ENCODE measurements at places on chromosomes 11 and 22.

DNA sequence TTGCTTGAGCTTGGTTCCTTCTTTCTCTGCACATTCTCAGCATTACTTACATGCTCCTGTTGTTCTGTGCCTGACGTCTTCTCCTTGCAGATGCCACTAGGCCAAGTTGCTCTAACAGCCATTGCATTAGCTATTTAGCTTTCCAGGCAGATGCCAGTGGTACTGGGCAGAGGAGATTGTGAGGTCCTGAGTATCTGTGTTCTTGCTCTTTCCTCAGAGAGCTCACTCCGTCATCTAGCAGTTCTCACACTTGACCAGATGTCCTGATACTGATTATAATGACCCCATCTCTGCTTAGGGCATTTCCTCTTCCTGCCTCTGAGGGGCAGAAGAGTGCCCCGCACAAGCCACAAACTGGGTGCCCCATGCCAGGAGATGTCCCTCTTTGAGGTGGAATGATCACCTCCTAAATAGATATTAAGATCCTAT, 30.7 kb downstream of the ARHGAP1 start:
- DNase-seq = no peak

DNA sequence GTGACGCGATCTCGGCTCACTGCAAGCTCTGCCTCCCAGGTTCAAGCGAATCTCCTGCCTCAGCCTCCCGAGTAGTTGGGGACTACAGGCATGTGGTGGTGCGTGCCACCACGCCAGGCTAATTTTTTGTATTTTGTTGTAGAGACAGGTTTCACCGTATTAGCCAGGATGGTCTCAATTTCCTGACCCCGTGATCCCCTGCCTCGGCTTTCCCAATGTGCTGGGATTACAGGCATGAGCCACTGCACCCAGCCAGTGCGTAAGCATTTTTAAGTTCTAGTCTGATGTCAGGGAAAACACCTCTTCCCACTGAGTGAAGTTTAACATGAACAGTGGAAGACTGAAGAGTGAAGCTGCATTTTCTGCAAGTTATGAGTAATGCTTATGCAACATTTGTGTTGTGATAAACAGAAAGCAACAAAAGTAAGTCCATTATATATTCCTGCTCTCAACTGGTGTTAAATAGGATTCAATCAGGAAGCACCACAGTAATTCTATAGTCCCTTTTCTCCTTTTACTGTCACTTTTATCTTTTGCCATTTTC, 1219.8 kb upstream of the RAG2 start:
- DNase-seq = no peak

DNA sequence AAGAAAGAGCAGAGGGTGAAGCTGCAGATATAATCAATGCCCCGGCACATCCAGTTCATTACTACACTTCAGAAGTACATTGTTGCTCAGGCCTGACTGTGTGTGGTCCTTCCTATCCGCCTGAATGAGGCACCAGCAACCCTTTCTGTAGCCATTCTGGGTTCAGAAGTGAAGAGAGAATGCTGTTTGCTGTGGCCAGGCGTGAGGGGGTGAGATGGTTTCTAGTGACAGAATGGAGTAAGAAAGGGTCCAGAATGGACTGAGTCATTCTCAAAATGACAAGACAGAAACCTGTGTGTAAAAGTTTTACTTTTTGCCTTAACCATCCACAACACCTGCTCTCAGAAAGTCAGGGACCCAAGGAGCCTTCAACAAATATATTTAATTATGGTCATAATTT, 334.8 kb downstream of the GUCY1A2 start:
- DNase-seq = no peak

GRCh38 chr22:38353142-38353629, 36.0 kb upstream of the CSNK1E start:
- peak; percentile 12 for DNase-seq

DNA sequence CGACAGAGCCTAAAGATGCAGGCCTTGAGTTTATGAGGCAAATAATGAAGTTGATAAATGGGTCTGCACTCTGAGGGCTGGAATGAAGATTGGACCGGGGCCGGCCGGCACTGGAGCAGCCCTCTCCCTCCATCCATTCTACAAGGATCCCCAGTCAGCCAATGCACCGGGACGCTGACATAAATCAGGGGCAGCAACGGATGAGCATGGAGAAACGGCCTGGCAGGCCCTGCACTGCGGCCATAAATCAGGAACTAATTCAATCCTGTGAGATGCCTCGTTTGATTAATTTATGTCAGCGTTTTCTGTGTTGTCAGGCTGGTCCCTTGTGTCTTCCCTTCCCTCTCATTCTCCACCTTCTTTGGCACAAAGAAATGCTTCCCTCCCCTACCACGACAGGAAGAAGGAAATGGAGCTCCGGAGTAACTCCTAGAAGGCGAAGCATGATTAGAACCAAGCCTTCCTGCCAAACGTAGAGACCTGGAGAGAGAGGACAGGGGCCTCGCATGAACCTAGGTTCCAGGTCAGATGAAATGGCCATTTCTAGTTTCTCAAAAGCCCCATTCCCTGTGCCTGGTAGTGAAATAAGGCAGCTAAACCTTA, 358.4 kb downstream of the OPCML start:
- DNase-seq = no peak

DNA sequence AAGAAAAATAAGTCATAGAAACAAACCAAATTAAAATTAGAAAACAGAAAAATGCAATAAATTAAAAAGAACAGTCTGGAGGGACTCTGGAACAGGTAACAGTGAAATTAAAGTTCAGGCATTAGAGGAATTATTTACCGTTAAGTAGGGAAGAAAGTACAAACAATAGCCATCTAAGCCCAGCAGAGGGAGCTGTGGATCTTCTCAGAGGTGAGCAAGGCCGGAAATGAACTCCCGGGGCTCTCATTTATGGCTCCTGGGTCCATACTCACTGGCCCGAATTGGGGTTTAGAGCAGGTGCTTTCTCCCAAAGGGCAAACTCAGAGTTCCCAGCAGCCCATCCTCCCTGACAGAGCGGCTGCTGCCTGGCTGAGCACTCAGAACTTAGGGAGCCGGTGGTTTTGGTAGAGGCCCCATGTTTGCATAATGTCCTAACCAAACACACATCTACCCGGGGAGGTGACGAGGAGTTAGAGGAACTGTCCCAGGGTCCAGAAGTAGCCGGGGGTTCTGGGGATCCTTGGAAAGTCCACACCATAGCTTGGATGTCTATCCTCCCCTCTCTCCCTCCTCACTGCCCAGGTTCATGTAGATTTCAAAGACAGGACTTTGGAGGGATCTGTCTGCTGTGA, 87.8 kb upstream of the VPREB1 start:
- DNase-seq = peak; percentile 12

DNA sequence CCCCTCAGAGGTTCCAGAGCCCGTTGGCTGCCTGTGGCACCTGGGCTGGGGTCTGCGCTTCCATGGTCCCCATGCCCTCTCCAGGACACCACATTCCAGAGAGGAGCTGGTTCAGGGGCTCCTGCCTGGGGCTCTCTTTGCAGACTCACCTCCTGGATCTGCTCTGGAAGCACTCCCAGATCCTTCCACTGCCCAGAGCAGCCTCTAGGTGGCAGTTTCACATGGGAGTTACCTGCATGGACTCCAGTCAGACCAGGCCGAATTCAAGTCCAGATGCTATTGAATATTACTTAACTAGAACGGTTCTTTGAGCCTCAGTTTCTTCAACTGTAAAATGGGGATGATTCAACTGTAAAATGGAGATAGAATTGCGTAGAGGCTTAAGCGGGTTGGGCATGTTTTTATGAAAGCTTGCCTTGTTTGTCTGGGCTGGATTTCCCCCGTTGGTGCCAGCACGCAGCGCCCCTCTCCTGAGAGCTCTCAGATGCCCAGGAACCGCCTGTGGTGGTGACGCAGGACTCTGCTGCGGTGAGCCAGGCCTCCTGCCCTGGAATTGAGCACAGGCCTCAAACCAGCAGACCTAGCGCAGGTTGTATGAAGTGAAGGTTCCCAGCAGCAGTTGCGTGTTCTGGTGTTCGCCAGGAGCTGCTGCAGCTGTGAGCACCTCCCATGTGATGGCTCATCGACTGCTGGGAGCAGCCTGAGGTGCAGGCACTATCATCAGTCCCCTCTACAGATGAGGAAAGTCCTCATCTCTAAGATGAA, 44.2 kb downstream of the LMO1 start:
- DNase-seq = no peak

- DNase-seq = no peak
These were observed 505.2 kb downstream of the NTM start for GRCh38 chr11:131875611-131876010.

DNA sequence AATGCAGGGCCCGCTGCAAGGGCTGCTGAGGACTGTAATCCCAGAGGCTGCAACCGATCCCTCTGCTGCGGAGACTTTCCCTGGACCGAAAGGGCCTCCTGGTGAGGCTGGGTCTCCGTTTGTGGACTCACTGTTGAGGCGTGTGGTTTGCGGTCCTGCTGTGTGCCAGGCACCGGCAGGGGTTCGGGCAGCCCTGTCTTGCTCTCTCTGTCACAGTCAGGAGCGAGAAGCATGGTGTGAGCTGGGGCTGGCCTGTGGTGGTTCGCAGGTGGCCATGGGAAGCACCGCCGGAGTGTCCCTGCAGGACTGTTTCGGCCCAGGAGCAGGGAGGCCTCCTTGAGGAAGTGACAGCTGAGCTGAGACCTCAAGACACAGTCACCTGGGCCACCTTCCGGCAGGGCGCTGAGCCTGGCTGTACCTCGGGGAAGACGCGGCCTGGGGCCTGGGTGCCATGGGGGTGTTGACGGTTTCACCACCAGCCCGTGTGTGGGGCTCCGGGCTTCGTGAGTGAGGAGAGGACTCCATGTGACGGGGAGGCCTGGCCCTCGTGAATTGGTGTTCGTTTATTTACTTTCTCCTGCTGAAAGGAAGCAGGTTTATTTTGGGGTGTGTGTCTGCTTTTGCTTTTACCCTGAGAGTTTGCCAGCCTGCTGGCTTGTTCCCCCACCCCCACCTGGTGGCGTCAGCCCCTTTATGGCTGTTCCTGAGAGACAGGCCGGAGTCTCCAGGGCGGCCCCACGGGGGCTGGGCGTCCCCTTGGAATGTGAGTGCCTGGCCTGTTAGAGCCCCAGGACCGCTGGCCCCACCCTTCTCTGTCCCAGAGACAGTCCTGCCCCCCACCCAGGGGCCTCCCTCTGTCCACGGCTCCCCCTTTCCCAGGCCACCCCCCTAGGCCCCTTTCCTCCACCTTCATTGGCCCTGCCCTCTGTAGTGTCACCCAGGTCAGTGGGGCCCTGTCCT, 122.5 kb downstream of the KCNQ1OT1 start:
- no peak for DNase-seq

GRCh38 chr11:108137212-108137611, 15.8 kb downstream of the ACAT1 start:
- DNase-seq = no peak

- no peak for DNase-seq
These were observed 375.0 kb downstream of the ETS1 start for GRCh38 chr11:128212324-128212723.

DNA sequence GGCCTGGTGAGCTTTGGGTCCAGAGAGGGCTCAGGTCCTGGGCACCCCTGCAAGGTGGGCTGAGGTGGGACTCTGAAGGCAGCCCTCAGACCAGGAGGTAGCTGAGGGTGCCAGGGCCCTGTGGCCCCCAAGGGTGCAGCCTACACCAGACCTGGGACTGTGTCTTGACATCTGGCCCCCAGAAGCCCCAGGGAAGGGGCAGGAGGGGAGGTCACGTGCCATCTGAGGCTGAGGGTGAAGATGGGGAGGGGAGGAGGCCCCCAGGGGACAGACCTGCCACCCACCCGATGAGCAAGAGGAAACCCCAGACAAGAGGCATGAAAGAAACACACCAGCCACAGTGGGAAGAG, 520.2 kb downstream of the BRD1 start:
- DNase-seq = no peak

DNA sequence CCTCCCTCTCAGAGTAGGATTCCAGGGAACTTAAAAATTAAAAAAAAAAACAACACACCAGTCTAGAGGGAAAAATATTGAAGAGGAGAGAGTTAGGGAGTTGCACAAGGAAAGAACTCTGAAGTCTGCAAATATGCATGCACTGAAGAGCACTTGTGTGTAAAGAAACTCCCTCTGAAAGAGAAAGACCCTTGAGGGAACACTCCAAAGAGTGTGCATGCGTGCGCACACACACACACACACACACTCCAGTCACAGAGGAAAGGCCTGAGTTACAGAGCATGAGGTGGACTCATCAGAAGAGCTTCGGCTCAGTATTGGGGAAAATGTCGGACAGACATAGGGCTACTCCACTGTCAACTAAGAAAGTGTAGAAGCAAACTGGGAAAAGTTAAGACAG, 30.1 kb downstream of the GGTLC2 start:
- no peak for DNase-seq

- no peak for DNase-seq
These were observed 202.2 kb downstream of the CEP164 start for GRCh38 chr11:117529816-117530215.

DNA sequence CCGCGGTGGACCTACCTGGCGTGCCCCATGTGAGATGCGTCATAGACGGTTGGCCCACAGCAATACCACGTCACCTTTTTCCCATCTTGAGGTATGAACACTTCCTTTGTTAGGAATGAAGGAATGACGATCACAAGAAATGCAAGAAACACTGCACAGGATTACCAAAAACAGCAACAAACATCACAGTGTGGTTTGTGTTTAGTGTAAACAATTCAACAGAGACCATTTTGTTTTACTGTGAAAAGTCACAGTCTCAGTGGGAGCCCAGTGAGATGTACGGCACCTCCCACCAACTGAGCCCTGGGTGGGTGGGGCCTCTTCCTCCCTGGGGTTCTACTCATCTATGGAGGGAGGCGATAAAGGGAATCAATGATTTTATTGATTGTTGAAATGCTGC, 16.3 kb downstream of the CARS1 start:
- DNase-seq = no peak

DNA sequence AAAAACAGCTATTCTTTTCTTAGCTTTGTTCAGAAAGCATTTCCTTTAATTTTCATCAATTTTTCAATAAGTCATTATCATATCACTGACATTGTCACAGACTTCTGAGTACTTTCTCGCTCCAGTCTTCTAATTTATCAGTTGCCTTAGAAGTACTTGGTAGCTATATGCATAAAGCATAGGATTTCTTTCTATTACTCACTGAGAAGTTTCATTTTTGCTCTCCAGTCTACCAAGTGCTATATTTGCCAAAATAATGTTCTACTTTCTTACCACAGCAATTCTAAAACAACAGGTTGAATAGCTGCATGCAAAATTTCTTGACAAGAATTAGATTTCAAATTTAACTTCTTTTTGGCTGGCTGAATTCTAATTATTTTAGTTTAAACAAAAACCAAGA, 116.3 kb downstream of the STK33 start:
- DNase-seq = no peak

GRCh38 chr11:33399421-33399820, 142.2 kb downstream of the HIPK3 start:
- DNase-seq = no peak

DNA sequence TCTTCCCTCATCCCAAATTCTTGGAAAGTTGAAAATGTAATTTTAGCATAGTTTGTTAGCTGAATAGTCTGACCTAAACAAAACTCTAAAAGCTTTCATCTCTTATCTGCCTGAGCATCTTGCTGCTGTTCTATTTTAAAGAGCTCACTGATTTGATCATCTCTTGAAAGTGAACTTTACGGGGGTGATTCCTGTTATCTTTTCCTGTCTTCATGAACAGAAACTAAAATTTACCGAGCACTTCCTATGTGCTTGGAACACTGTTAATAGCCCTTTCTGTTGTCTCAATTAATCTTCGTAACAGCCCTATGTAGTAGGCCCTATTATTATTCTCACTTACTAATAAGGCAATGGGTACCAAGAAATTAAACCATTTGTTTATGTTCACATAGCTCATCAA, 12.3 kb downstream of the AMOTL1 start:
- no peak for DNase-seq

All from stimulated activated CD8-positive, alpha-beta memory T cell treated with anti-CD3 and anti-CD28 coated beads, Interleukin-7, amount 100 ng/mL, for 4 hours (primary cell).